Fibroblast of mammary gland (primary cell): ENCODE measurements at places on chromosomes 7 and 10.

- no peak for DNase-seq
Observed at GRCh38 chr10:49559476-49559875, 20.6 kb upstream of the ERCC6 start.

- DNase-seq: no peak
Observed at GRCh38 chr7:87146740-87147386, 5.4 kb upstream of the DMTF1 start.

DNA sequence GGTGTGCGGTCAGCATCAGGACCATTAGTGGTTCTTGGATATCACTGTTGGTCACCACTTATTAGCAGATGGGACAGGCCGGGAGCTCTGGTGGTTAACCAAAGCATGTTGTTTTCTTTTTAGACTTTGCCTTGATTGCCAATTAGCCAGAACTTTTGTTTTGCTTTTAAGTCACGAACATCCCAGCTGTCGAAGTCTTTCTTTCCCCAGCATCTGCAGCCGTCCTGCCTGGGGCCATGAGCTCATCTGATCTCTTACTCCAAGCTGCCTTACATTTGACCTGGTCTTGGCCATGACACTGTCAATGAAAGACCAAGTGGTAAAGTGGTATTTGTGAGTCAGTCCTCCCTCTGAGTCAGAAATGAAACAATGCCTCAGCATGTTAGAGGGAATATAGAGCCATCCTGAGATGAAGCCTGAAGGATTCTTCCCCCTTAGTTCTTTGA lies 53.9 kb upstream of the CREB5 start:
- DNase-seq: peak; percentile 99

GRCh38 chr10:5906651-5907050 lies 16.6 kb downstream of the FBH1 start:
- DNase-seq: no peak

DNA sequence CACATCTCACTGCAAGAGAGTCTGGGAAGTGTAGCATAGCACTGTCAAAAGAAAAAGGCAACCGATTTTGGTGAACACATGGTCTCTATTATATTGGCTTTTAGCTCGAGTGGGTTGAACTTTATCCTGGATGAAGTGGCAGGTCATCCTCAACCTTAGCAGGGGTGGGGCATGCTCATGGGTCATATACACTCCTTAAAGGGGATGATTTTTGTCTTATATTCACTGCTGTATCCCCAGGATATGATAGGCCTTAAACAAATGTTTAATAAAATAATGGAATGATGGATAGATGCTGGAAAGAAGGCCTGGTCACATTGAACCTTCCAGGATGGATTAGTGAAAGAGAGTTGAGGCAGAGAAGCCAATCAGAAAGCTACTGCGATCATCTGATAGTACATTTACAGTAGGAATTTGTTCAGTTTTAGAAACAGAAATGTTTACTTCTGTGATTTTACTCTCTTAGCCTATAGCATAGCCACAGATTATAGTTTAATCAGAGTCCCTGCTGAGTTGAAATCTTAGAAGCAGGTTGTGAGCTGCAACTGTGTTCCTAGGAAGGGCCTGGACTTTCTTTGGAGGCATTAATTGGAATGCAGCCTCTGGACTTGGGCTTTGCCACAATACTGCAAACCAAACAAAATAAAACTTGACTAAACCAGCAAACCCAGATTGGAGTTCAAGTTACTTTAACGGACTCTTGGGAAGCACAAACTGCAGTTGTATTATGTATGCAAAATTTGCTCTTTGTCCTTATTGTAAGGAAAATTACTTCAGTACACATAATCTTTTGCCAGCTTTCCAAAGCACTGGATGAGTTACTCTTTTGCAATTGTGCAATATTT lies 138.3 kb downstream of the BMPER start:
- DNase-seq: no peak

DNA sequence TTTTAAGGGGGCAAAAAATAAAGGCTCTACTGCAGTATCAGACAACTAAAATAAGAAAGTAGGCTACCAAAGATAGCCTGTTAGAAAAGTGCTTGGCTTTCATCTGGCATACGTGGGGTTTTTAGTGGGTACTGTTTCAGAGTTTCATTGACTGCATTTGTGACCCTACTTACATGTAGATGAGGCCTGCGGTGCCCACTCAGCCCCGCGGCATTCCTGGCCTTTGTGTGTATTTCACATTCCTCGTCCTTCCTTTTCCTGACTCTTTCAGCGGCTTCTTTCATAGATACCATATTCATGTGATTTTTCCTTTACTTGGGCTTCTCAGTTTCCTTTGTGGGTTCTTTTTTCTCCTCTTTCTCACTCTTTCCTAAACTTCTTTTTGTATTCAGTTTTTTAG lies 50.7 kb downstream of the UBE3C start:
- no peak for DNase-seq

- DNase-seq: peak; percentile 17
Observed at GRCh38 chr7:32059289-32060011, 10.8 kb downstream of the PDE1C start.

DNA sequence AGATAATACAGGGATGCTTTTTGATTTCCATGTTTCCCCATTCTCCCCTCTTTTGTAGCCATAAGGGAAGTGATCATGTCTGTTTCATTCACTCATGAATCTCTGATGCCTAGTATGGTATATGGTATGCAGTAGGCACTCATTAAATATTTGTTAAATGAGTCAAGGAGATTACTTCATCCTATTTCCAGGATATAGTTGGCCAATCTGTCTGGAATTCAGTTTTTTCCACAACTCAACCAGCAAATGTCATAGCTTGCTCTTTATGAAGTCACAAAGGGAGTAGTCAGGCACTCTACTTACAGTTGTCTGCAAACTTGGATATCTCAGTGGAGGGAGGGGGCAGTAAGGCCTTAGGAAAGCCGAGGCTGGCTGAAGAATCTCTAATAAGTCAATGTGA lies 853.6 kb downstream of the LRMDA start:
- DNase-seq: peak; percentile 92

GRCh38 chr7:21368317-21368716 lies 59.6 kb upstream of the SP4 start:
- no peak for DNase-seq

- peak; percentile 22 for DNase-seq
Observed at GRCh38 chr10:102919246-102919959, 1.3 kb downstream of the CNNM2 start.

- DNase-seq: no peak
Observed at GRCh38 chr10:75403939-75404814, 2.6 kb upstream of the ZNF503 start.

DNA sequence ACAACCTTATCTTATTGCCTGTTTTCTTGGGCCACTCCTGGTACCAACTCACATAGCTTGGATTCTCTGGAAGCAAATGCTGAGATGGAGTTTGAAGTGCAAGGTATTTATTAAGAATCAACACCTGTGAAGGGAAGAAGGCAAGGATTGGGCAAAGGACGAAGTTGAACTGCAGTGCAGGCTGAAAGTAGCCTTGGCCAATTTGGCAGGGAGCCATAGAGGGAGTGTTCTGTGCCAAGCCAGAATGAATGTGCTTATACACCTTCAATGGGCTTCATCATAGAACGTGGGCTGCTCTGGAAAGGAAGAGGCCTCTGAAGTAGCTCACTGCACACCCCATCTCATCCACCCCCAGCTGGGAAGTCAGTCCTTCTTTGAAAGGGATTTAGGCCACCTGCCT lies 79.8 kb upstream of the IFRD1 start:
- no peak for DNase-seq

GRCh38 chr7:154985230-154985629 lies 17.7 kb downstream of the PAXIP1 start:
- no peak for DNase-seq

GRCh38 chr7:25289518-25289917 lies 61.2 kb upstream of the NPVF start:
- no peak for DNase-seq

- DNase-seq: peak; percentile 73
Observed at GRCh38 chr7:107152011-107152410, 16.8 kb upstream of the HBP1 start.

DNA sequence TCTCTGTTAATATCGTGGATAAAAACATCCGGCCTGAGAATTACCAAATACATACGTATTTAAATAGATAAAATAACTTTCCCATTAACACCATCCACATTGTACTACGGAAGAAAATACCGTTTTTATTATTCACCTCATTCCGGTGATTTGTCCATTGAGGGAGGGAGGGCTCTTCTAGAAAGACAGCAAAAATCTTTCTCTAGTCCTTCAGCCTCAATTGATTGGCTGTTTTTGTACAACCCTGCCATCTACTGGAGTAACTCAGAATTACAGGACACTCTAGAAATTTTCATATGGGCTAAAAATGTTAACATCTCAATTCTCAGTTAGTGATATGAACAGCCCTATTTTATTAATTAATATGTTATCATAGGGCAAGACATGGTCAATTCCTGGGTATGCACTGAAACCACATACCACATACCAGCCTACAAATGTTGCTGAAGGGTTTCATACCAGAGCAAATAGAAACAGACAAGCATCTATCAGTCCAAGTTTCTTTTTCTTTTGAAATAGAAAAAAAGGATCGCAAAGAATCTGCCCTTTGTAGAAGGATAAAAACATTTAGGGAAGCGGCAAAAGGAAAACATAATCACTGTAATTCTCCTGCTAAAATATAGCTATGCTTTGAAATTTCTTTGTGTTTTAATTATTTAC lies 55.8 kb upstream of the CDCA7L start:
- peak; percentile 75 for DNase-seq

DNA sequence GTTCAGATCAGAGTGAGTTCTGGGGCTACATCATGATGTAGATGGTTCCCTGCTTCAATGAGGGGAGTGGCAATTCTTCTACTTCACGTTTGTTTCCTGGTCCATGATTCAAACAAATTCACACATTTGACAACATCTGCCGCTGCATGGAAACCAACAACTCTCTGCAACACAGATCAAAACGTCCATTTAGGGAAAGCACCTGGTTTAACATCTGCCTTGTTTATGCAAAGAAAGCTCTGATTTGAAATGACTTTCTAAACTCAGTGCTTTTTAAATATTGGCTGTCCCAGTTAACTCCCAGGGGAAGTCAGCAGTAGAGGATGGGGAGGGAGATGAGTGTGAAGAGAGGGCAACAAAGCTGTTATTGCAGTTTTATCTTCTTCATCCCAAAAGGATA lies 93.8 kb downstream of the GAD2 start:
- no peak for DNase-seq

DNA sequence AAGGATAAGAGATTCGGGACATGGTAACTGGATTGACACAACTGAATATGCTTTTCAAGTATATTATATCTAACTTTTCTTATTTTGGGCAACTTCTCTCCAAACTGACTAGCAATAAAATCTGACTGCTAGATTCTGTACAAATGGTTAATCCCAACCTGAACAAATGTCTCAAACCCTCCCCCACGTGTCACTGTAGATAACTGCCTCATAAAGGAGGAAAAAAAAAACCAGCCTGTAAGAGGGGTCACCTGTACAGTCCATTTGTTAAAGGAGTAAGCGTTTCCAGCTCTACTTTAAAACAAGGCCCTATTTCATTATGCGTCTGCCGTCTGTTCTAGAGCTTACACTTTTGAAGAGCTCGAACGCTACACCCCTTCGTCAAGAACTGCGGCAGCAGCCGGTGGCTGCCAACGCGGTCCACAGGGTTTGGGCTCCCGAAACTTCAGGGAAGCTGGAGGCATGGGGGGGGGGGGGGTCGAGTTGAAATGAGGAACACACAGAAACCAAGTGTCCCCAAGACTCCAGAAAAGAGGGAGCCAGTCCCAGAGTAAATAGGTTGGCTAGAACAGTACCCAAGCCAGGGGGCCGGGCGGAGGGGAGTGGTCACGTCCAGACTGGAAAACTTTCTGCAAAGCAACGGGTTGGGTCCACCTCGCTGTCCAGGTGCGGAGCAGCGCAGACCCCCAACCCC lies 492 bp downstream of the COG5 start:
- no peak for DNase-seq

- no peak for DNase-seq
Observed at GRCh38 chr7:131826960-131827359, 270.5 kb upstream of the PODXL start.

DNA sequence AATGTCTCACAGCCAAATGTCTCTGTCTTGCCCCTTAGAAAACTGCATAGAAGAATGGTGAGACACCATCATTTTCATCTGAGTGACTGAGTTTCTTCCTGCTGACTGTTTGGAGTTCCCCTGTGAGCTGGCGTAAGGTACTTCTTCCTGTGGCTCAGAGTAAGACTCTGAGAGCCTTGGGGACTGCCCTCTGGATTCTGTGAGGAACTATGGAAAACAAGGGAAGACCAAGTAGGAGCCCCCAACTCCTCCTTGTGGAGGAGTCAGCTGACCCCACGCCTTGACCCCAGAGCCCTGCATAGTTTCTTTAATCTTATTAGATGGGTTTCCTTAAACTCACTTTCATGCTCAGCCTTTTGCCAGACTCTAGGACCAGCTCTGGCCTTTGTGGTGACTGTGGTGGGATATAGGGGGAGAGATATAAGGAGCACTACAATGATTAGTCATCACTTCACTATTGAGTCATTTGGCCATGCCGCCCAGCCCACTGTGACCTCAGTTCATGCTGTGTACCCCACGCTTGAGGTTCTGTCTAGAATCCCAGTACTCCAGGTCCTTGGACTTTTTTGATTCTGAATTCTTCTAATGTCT lies 51.8 kb upstream of the FAM133B start:
- DNase-seq: peak; percentile 77

- no peak for DNase-seq
Observed at GRCh38 chr10:132908621-132909295, 33.6 kb downstream of the CFAP46 start.

- no peak for DNase-seq
Observed at GRCh38 chr7:20197125-20197748, 19.9 kb downstream of the MACC1 start.

GRCh38 chr10:31875608-31876007 lies 53.0 kb downstream of the ARHGAP12 start:
- no peak for DNase-seq

- DNase-seq: no peak
Observed at GRCh38 chr7:47301657-47302295, 280.1 kb downstream of the TNS3 start.

GRCh38 chr10:11210211-11210922 lies 192.7 kb downstream of the CELF2 start:
- peak; percentile 13 for DNase-seq

- DNase-seq: no peak
Observed at GRCh38 chr7:65354263-65354662, 19.4 kb upstream of the ZNF92 start.

- no peak for DNase-seq
Observed at GRCh38 chr7:16652888-16653287, 6.9 kb downstream of the BZW2 start.

DNA sequence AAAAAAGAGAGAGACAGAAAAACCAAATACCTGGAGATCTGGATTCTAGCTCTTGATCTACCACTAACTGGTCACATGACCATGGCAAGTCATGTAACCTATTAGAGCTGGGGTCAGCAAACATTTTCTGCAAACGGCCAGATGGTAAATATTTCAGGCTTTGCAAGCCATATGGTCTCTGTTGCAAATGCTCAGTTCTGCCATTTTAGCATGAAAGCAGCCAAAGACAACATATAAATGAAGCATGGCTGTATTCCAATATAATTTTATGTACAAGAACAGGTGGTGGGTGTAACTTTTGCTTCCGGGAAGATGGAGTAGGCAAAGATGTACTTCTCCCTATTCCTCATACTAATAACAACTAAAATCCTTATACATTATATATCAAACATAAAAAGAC lies 6.7 kb downstream of the FRA10AC1 start:
- no peak for DNase-seq
